AG09309 (cell line): ENCODE measurements at places on chromosomes 5 and 9.
A peak's percentile ranks its signal among the peaks of the same experiment; 100 is the strongest.

DNA sequence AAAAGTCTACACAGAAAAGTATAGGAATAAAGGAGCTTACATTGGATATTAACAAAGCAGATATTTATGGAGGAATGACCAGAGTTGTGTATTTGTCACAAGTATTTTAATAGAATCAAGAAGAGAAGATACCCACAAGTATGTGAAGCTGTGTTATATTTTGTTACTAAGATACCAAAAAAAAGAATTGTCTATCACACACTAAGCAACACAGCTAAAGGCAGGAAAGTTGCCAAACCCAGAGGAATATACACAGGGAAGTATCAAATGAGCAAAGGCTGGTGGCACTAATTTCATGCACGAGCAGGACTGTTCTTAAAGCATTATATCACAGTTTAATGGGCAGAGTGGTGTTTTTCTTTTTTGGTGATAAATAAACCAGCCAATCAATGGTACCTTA lies 30.9 kb upstream of the RAI14 start:
- DNase-seq, result no peak

DNA sequence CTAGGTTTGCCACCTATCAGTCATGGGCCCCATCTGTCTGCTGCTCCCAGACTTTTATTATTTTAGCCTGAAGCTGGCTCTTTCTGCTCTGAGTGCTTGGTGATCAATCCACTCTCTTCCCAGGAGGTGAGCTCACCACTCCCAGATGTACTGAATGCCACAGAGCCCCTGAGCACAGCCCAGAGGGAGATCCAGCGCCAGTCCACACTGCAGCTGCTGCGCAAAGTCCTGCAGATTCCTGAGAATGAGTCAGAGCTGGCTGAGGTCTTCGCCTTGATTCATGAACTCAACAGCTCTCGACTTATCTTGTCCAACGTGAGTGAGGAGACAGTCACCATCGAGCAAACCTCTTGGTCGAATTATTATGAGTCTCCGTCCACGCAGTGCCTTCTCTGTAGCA lies 36.0 kb downstream of the HMGXB3 start:
- peak; percentile 93 for DNase-seq

GRCh38 chr9:19598722-19599121 lies 189.9 kb downstream of the ACER2 start:
- no peak for DNase-seq

DNA sequence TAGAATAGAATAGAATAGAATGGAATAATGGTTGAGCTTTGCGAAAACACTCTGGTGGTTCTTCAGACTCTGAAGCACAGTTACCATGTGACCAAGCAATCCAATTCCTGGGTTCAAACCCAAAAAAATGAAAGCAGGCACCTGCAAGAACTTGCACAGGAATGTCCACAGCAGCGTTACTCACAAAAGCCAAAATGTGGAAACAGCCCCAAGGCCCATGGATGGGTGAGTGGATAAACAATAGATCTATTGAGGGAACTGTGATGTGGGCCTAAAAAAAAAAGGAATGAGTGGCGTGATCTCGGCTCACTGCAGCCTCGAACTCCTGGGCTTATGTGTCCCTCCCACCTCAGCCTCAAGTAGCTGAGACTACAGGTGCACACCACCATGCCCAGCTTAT lies 21.4 kb upstream of the TMEM250 start:
- DNase-seq, result no peak

DNA sequence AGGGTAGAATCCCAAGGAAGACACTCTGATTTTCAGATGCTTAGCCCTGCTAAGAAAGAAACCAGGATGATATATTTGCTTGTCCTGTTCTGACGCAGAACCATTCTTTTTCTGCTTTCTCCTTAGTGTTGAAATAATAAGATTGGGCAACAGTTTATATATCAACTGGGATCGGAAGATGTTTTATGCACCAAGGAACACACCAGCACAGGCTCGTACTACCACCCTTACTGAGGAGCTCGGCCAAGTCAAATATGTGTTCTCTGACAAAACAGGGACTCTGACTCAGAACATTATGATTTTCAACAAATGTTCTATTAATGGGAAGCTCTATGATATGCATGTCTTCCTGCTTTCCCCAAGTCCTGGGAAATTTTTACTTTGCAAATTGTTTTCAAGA lies 19.0 kb upstream of the RUSC2 start:
- peak; percentile 88 for DNase-seq

DNA sequence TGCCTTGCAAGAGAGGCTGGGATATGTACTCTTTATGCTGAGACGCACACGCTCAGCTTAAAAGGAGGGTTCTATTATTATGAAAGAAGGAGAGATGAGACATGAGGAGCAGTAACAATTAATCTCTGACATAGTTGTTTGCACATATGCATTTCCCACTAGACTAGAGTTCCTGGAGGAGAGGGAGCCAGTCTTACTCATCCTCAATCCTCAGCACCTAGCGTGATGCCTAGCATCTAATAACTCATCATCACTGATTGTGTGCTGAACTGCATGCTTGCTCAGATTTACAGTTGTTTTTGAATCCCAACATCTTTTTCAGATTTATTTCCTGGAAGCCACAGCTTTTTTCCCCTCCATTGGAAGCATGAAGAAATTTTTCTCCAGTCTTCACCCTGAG lies 35.5 kb downstream of the GCNT4 start:
- DNase-seq, result peak; percentile 14

- DNase-seq, result no peak
These were observed 170.0 kb downstream of the SLC24A2 start for GRCh38 chr9:19618816-19619215.

GRCh38 chr9:130745829-130746228 lies 52.2 kb downstream of the EXOSC2 start:
- no peak for DNase-seq

GRCh38 chr5:167030500-167031120 lies 1260.8 kb upstream of the WWC1 start:
- no peak for DNase-seq

DNA sequence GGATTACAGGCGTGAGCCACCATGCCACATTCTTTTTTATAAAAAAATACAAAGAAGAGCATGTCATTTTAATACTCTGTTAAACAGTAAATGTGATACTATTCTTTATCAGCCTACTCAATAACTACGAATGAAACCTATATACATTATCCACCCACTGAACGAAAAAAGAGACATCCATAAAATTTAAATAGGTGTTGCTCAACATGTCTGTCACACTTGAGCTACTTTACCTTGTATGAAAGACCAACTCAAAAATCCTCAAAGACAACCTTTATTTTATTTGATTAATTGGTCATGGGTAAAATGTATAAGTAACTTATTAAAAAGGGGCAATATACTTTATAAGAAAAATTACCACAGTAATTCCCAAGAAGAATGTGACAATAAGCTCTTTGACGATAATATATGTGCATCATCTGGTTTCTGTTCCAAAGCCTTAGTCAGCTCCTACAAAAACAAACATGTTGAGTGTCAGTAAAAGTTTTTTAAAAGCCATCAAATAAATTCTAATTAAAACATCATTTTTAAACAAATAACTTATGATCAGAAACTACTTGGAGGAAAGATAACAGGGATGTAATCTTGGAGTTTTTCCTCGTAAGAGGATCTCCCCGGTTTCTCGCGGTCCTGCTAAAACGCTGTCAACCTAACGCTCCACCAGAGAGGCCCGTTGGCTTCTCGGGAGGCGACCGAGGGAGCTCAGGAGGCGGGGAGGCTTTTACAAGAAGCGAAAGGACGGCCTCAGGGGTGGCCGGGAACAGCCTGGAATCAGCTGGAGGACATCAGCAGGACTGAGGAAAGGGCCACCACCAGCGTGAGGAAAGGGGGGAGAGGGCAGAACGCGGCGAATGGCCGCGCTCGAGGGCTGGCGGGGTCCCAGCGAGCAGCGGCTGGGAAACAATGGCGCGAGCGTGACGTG lies 13.5 kb upstream of the ANKRD18B start:
- DNase-seq, result no peak

- DNase-seq, result no peak
These were observed 13.0 kb upstream of the FAM240B start for GRCh38 chr9:38732885-38733284.

- DNase-seq, result no peak
These were observed 165.6 kb downstream of the SMARCA2 start for GRCh38 chr9:2180704-2181103.

GRCh38 chr5:178478370-178478769 lies 111.8 kb downstream of the COL23A1 start:
- DNase-seq, result no peak

- no peak for DNase-seq
These were observed 212.7 kb upstream of the CD180 start for GRCh38 chr5:67409126-67409777.

- DNase-seq, result no peak
These were observed 45.0 kb downstream of the TSPAN17 start for GRCh38 chr5:176692326-176692725.

GRCh38 chr5:60535198-60535597 lies 164.8 kb downstream of the DEPDC1B start:
- no peak for DNase-seq

GRCh38 chr9:91775011-91775707 lies 174.9 kb downstream of the ROR2 start:
- DNase-seq, result no peak

- DNase-seq, result no peak
These were observed 13.3 kb upstream of the GADD45G start for GRCh38 chr9:89591274-89592212.

GRCh38 chr9:132372177-132373095 lies 17.6 kb upstream of the SETX start:
- no peak for DNase-seq

GRCh38 chr5:127066721-127067120 lies 6.6 kb downstream of the C5orf63 start:
- no peak for DNase-seq

DNA sequence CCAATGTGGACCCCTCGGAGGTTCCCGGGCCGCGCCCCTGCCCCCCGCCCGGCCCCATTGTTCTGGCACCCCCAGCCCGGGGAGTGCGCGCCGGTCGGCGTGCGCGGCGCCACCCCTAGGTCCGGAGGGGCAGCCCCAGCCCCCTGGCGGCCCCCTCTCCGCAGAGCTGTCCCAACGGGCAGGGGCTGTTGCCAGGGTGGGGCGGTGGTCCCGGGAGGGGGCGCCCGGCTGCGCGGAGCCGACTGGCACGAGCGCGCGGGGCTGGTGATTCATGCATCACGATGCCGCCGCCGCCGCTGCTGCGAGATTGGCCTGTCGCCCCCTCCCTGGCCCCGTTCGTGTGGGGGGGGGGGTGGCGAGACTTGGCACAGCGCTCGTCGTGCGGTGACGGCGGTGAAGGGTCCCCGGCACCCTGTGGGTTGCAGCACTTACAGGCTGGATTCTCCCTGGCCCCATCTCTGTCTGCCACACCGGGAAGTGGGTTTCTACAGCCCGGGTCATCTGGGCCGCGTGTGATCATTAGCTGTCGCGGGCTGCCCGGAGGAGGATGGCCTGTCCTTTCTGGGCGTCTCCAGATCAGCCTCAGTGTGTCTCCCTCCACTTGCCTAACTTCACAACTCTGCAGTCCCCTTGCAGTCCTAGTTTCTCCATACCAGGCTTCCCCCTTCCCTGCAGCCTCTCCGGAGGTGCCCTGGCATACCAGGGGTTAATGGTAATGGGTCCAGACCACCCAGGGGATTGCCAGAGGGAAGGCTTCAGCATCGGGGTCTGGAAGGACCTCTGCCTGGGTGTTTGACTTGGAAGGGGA lies 858 bp downstream of the NCS1 start:
- no peak for DNase-seq

GRCh38 chr5:108797986-108798385 lies 50.3 kb downstream of the FER start:
- DNase-seq, result no peak

DNA sequence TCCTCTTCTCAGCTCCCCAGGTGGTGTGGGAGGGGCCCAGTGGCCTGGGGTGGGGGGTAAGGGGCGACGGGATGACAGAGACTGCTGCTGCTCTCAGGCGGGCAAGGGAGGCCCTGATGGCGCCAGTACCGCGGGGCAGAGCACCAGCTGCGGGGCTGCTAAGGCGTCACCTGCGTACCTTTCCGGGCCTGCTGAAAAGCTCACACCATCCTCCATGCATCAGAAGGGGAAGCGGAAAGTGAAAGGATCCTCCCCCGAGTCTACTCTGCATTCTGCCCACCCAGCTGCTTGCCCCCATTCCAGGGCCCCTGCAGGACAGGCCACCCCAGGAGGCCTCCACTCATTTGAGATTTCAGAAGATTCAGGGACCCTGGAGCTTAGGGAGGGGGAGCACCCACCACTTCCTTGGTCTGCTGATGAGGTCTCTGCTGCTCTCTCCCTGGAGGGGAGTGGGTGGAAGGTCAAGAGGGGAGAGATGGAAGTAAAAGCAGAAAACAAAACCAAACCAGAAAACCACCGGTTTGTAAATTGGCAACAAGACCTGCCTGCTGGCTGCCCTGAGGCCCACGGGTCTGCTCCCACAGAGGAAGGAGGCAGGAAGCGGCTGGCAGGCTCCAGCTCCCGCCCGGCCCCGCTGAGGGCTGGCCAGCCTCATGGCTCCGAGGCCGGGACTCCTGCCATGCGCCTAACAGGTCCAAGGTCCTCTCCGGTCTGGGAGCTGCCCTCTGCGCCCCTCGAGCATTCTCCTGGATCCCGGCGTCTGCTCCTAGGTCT lies 33.6 kb downstream of the PRRT1B start:
- no peak for DNase-seq

DNA sequence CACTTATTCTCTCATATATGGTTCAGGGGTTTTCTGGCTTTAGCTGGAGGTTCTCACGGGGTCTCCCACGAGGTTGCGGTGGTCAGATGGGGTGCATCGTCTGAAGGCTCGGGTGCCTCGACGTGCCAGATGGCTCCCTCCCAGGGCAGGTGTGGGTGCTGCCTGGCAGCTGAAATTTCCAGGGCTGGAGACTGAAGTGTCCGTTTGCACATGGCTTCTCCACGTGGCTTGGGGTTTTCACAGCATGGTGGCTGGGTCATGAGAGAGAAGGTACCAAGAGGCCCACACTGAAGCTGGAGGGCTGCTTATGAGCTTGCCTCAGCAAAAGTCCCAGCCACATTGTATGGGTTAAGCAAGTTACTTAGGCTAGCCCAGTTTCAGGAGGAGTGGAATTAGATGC lies 218.6 kb downstream of the AGTPBP1 start:
- DNase-seq, result no peak

DNA sequence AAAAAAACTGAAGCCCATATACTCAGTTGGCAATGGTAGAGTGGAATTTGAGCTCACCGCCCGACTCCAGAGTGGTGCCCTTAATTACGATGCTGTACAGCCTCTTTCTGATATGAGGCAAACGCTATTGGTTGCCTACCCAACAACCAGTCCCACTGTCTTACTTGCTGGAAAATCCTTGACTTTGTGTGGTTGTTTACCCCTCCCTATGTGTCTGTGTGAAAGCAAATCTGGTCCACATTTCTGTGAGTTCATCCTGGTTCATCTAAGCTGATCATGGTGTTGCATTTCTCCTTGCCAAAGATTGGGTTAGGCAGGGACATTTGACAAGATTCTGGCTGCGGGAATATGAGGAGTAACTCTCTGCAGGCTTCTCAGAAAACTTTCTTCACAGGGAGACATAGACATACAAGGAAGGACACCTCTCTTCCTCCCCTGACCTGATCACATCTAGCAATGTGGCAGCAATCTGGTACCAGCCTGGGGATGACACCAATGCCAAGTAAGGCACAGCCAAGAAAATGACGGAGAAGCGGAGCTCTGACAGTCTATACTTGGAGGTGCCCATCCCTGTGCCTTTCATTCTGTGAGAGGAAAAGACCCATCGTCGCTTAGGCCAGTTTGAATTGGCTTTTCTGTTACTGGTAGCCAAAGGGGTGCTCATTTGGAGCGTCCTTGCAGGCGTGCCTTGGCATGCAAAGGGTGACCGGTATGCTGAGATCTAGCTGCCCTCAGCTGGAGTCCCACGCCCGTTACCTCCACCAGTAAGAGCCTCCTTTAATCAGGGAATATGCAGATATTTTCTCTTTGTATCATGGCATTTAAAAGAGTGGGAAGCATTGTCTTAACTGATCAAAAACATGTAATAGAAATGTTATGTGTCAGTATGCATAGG lies 124.3 kb downstream of the AOPEP start:
- no peak for DNase-seq
